ENCODE measurements at places on chromosomes 16 and 17.

GRCh38 chr16:66968847-66969246, 7.8 kb downstream of the CES3 start:
- DNase-seq: no peak

- DNase-seq: no peak
Measured at GRCh38 chr16:4011225-4011939, 104.9 kb downstream of the ADCY9 start.

DNA sequence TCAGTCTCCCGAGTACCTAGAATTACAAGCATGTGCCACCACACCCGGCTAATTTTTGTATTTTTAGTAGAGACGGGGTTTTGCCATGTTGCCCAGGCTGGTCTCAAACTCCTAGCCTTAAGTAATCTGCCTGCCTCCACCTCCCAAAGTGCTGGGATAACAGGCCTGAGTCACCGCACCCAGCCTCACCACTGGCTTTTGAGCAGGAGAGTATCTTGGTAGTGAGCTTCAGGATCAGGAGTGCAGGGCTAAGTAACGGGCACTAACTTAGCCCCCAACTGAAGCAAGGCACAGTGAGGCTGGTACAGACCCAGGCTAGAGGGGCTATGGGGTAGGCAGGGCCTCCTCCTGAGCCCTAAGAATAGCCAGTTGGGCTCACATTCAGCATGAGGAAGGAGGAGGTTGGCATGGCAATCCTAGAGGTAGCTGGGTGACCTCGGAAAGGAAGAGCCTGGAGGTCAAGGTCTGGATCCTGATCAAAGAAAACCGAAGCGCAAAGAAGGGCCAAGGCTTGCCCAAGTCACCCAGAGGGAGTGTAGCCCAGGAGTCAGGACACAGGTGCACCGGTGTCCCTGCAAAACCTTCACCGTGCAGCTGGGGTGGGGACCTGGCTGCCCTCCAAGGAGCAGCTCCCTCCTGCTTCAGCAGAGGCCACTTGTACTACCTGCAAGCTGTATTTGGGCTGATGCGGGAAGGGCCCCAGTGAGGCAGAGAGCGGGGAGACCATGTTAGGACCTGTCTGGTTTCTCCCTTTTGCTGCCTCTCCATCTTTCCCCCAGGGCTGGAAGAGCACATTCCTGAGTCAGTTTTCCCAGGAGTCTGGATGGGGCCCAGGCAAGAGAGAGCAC, 1.3 kb upstream of the ADGRG5 start:
- no peak for DNase-seq

DNA sequence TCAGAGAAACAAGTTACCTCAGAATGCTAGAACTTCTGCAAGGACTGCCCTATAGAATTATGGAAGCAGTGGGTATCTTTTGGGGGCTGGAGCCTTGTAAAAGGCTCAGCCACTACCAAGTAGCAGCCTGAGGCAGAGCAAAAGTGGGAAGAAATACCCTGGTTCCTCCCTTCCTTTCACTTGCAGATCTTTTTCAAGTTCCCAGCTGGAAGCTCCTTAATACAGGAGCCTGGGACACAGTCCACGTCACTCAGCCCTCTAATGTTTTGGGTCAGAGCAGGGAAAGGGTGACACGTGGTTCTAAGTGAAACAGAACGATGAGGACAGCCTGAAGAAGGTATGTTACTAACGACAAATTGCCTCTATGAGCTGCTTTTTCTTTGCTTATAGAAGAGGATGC, 93.1 kb downstream of the CNTNAP4 start:
- DNase-seq: no peak

DNA sequence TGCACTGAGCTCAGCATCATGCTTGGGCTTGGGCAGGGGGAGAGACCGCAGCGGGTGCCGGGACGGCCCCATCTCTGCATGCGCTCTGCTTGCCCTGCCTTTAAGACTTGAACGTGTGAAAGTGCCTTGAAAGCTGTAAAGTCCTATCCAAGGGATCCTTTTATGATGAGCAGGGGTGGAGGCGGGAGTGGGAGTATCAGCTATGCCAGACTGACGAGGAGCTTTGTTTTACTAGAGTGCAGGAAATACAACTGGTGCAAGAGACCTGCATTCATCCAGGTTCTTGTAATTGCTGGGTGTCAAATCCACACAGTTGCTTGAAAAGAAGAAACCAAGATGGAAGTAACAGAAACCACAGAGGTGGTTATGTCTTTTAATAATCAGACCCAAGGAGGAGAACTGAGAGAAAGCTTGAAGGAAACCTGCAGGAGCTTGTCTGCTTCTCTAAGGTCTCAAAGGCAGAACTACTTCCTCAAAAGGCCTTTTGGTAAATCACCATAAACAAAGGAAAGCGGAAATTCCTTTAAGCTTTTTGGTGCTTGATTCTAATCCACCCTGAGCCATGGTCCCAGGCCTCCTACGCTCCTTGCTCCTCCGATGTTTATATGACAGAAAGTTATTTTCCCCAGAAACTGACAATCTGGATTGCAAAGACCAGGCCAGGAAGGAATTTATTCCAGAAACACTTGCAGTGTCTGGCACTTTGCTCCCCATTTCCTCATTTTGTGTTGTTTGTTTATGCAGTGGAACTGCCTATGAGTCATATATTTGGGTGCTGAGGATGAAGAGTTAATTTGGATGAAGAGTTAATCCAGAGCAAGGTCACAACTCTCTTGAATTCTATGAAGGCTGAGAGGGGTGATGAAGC, 51.3 kb upstream of the FBXO47 start:
- no peak for DNase-seq

DNA sequence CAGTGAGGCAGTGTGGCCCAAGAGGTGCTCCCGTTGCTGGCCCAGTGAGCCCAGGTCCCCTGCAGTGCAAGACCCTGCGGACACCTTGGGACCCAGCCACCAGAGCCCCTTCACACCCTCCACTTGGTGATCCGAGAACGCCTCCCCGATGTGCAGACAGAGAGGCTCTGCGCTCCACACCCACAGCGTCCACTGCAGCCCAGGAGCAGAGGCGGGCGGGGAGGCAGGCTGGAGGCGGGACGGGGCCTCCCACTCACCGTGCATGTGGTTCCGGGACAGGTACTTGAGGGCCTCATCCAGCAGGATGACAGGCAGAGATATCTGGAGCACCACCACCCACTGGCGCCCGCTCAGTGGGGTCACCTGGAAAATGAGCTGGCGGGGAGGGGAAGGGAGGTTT, 12.1 kb upstream of the P2RX1 start:
- DNase-seq: no peak
